NCI-H2171 (cell line): ENCODE measurements at places on chromosomes 16 and 17.

- DNase-seq = no peak
Measured at GRCh38 chr17:57422574-57423164, 166.3 kb downstream of the MSI2 start.

GRCh38 chr17:62825182-62825581, 17.1 kb upstream of the MARCHF10 start:
- no peak for DNase-seq

DNA sequence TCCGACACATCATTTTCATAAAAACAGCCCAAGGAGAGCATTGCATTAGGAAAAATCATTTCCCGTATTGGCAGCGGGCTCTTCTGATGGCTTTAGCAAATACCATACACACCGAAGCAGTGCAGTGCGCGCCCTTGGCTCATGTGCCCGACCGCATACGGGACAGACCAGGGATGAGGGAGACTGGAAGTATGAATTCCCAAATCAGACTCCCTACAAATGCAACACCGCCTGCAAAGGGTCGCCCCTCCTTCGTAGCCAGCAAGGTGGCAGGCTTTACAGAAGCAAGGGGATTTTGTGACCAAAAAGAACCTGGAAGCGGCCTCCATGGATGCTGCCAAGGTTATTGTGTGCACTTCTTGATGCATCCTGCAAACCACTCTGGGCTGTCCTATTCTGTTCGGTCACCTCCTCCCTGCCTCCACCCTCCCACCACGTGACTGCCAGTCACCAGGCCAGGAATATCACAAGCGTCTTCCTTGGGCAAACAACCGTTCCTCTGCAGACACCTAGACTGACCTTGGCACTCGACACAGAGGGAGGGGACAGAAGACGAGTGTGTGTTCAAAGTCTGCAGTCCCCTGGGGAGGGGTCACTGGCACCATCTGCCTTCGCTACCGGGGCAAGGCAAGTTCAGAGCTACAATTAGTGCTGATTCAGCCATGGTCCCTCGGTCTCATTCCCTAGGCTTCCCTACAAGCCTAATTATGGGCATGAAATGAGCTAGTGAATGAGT, 460.4 kb downstream of the SLC39A11 start:
- no peak for DNase-seq

GRCh38 chr17:9166788-9167187, 145.5 kb downstream of the NTN1 start:
- no peak for DNase-seq

GRCh38 chr17:65557349-65558310, 3.8 kb downstream of the AXIN2 start:
- no peak for DNase-seq

DNA sequence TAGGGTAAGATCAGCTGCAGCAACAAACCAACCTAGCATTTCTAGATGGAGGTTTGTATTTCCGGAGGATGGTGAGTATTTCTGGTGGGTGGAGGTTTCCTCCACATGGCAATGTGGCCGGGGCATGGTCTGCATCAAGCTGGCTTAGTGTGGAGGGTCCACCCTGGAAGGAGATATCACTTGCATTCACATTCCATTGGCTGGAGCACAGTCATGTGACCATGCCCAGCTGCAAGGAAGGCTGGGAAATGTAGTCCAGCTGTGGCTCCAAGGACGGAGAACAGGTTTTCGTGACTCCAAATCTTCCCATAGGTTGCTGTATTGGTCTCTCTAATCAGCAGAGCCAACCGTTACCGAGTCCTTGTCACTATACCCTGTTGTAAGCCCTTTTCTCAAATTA, 68.7 kb downstream of the RAI1 start:
- peak; percentile 74 for DNase-seq

DNA sequence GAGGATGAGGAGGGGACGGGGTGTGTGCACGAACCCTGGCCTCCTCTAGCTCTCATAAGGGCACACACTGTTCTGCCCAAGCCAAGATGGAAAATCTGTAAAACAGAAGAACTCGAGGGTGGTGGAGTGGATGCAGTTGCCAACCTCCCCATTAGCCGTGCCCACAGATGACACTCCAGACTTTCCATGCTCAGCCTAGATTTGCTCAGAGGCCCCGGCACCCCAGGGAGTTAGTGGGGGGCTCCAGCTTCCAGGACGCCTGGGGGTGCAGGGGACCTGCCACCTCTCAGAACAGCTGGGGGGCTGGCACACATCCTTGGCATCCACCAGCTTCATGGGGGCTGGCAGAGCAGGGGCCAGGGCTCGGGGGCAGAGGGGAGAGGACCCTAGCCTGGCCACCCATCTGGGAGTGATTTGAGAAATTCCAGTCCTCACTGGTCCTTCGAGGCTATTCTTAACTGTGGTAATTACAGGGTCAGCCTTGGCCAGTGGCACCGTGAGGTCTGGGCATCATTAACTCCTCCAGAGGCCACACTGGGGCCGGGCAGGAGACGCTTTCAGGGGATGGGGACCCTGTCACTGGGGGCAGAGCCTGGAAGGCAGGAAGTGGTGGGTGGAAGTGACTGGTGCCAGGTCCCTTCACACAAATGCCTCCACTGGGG, 14.3 kb downstream of the VASN start:
- DNase-seq = no peak

DNA sequence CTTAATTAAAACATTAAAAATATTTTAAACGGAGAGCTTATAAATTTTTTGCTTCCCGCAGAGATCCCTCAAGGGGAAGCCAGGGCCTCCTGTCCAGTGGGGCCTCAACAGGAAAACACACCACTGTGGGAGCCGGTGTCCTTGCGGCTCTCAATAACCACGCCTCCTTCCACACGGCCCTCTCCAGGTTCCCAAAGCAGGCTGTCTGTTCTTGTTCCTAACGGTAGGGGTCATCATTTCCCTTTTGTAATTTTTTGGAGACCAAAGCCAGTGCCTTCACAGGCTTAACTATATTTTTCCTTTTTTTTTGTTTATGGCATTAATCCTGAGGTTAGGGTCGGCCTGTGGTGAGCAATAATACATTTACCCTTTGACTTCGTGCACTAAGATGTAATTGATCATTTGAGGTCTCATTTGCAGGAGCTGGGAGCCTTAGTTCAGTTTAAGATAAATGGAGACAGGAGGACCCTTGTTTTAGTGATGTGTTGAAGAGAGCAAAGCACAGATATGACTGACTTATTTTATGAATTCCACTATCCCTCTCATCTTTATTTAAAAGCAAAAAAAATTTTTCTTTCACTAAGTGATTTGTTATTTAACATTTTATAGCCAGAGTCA, 77.5 kb upstream of the N4BP1 start:
- peak; percentile 58 for DNase-seq

DNA sequence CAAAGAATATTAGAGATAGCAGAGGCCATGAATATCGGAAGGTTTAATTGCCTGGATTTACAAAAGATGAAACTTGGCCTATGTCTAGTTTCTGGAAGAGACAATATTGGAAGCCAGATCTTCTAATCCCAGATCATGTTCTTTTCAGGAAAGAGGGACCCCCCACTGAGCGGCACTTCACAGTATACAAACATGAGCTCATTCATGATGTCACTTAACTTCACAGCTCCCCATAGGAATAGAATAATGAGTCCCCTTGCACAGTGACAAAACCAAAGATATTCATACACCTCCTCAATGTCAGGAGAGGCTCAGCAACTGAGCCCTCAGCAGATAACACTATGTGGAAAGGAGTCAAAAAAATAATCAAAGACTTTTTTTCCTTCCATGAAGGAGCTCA, 147.5 kb downstream of the CDH11 start:
- DNase-seq = no peak

- DNase-seq = no peak
Measured at GRCh38 chr16:82651921-82652601, 25.3 kb downstream of the CDH13 start.

- DNase-seq = peak; percentile 16
Measured at GRCh38 chr17:74785981-74786360, 9.8 kb upstream of the NAT9 start.

DNA sequence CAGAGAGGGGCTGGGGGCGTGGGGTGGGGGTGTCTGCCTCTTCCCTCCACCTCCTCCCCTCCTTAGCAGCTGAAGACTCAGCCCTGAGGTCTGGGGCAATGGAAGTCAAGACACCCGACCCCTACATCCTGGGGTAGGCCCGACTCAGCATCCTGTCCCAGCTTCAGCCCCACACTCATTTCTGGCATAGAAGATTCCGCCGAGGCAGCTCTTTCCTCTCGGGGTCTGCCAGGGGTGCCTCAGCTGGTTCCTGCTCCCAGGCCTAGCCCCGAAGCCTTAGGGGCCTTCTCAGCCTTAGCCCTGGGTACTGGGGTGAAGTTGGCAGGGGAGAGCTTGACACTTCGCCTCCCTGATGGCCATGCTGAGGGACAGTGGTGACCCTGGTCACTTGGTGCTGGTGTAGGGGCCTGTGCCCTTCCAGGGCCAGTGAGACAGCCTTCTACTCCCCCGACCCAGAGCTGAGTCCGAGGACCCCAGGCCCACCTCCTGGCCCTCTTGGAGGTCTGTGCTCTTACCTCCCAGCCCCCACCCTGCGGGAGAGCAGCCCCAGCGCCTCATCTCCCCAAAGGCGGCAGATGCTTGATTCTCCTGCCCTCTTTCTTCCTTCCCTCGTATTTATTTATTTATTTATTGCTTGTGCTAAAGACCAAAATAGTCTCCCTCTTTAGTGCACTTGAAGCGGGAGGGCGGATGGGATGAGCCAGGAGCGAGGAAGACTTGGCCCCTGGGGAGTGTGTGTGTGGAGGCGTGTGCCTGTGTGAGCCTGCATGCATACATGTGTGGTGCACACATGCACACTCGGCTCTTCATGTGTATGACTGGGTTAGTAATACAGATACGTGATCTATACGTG, 42.5 kb downstream of the KCNJ12 start:
- no peak for DNase-seq

GRCh38 chr16:88077328-88078108, 126.3 kb downstream of the BANP start:
- DNase-seq = no peak

GRCh38 chr17:50642722-50643656, 8.3 kb downstream of the ABCC3 start:
- DNase-seq = no peak

- DNase-seq = no peak
Measured at GRCh38 chr17:31915456-31916100, 14.1 kb upstream of the UTP6 start.

DNA sequence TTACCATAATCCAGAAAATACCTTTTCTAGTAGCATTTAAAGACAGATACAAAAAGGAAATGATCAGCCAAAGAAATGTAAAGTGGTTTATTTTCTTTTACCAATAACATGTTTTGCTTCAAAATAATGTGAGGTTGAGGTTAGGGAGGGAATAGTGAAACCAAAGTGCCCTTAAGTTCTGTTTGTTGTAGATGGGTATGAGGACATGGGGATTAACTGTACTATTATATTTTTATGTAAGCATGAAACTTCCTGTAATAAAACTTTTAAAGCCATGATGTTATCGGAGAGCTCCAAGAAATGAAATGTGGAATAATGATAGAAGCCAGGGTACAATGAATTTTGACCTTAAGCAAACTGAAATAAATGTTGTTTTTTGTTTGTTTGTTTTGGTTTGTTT, 9.9 kb downstream of the C16orf46 start:
- DNase-seq = no peak
